ENCODE measurements at places on chromosomes 16 and 17. TPM values are rescaled to one million over a fixed set of nuclear protein-coding genes. Genes with fewer than 3 reads are reported as not detected.

The FOXL1 gene
- 5.7 TPM for total RNA-seq

The CA7 gene
- total RNA-seq, result not detected

The MPO gene
- total RNA-seq, result 0.12 TPM

The CXCL16 gene
- total RNA-seq, result 0.29 TPM

The EIF5A gene
- 526 TPM for total RNA-seq

The CCL2 gene
- total RNA-seq, result 300 TPM

The STUB1 gene
- 136 TPM for total RNA-seq

GRCh38 chr17:10742431-10742830 is 12.6 kb upstream of the TMEM220 start:
- DNase-seq, result no peak

- no peak for DNase-seq
Measured at GRCh38 chr17:61822326-61823285, 40.7 kb downstream of the BRIP1 start.

GRCh38 chr17:182050-182751 is 751 bp upstream of the DOC2B start:
- no peak for DNase-seq

- no peak for DNase-seq
Measured at GRCh38 chr17:36024106-36024869, 6.5 kb upstream of the CCL23 start.

GRCh38 chr16:81158964-81159363 is 62.8 kb upstream of the GCSH start:
- no peak for DNase-seq

- DNase-seq, result peak; percentile 43
Measured at GRCh38 chr17:76534831-76535732, 2.4 kb downstream of the CYGB start.

- DNase-seq, result peak; percentile 77
Measured at GRCh38 chr17:67441052-67441895, 64.2 kb downstream of the PITPNC1 start.

- DNase-seq, result no peak
Measured at GRCh38 chr17:70278844-70279462, 109.6 kb downstream of the KCNJ2 start.

DNA sequence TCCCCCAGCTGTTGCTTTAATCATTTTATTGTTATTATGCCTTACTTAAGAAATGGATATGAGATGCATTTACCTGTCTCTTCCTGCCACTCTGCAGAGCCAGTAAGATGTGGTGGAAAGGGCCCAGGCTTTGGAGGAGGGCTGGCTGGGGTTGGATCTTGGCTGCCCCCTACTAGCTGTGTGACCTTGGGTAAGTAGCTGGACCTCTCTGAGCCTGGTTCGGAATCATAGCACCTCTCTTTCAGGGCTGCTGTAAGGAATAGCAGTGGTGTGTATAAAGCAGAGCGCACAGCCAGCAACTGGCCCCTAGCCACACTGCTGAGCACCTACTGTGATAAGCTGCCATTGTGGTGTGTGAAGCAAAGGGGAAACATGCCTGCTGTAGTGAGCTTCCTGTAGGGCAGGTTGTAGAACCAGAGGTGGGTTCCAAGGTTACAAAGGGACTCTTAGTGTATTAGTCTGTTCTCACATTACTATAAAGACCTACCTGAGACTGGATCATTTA is 23.9 kb downstream of the MAPT start:
- no peak for DNase-seq

DNA sequence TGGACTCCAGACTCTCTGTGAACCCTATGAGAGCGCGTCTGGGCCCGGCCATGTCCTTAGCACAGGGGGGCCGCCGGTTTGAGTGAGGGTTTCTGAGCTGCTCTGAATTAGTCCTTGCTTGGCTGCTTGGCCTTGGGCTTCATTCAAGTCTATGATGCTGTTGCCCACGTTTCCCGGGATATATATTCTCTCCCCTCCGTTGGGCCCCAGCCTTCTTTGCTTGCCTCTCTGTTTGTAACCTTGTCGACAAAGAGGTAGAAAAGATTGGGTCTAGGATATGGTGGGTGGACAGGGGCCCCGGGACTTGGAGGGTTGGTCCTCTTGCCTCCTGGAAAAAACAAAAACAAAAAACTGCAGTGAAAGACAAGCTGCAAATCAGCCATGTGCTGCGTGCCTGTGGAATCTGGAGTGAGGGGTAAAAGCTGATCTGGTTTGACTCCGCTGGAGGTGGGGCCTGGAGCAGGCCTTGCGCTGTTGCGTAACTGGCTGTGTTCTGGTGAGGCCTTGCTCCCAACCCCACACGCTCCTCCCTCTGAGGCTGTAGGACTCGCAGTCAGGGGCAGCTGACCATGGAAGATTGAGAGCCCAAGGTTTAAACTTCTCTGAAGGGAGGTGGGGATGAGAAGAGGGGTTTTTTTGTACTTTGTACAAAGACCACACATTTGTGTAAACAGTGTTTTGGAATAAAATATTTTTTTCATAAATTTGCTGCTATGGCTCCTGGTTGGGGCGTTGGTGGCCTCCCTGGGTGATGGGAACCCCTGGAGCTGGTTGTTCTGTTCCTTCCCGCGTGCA is 23.1 kb downstream of the STAT5A start:
- no peak for DNase-seq

DNA sequence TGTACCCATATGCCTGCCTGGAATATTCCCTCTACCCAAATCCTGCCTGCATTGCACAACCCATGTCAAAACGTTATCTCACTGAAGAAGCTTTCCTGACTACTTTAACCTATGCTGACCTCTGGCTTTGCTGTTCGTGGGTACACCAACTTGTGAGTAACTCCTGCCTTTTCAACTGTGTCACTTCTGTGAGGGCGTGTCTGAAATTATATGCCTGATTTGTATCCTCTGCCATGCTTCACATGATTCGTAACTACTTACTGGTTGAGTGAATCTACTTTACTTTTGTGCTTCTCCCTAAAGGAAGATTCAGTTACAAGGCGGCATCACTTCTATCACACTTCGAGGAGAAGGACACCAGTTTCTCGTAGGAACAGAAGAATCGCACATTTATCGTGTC is 33.3 kb upstream of the USP43 start:
- no peak for DNase-seq

DNA sequence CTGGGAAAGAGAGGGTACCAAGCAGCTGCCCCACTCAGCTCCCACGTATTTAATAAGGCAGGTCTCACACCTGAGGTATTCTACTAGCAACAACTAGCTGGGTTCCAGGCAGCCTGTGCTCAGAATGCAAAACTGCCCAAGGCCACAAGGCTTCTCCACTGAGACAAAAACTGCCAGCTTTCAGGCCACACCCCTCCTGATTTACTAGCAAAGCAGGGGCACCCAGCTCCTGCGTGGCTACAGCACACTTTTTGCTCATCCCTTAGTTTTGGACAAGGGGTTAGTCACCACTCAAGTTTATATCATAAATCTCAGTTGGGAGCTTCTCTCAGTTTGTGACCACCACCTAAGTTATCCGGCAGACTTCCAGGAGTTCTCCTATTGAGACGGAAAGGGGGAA is 494.6 kb downstream of the CDH11 start:
- peak; percentile 30 for DNase-seq

DNA sequence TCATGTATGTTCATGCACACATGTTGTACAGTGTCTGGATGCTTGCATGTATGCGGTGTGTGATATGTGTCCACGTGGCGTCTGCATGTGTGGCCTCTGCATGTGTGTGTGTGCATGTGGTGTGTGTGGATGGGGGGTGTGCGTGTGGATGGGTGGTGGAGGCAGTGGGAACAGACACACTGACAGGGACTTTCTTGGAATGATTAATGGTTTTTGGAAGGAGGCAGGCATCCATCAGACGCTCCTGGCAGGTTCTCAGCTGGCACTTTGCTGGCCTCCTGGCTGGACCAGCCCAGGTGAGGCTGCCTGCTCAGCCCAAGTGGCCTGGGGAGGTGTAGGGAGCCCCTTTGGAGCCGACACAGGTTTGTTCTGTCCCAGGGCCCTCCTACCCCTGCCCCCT is 121.2 kb upstream of the CIBAR2 start:
- DNase-seq, result no peak
